ENCODE measurements at places on chromosomes 7 and 10.

GRCh38 chr10:106519376-106520030, 645.0 kb downstream of the SORCS1 start:
- DNase-seq: no peak

GRCh38 chr10:88293073-88293472, 290.0 kb downstream of the RNLS start:
- peak; percentile 18 for DNase-seq

- no peak for DNase-seq
These were observed 38.8 kb downstream of the DLG5 start for GRCh38 chr10:77887631-77888355.

DNA sequence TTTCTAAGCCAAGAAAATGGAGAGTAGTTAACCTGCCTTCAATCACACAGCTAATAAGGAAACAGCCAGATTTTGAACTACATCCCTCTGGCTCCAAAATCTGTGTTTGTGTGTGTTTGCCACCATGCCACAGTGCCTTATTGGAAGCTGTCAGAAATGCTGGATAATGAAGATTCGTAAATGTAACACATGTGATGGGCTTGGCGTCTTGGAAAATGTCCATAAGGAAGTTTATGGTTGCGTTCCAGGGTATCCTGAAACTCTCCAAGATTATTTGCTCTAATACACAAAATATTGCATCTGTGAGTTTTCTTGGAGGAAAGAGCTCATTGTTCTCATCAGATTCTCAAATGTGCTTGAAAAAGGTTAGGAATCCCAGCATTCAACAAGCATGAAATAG, 22.7 kb downstream of the MYOF start:
- no peak for DNase-seq

- DNase-seq: no peak
These were observed 143.9 kb upstream of the LSM8 start for GRCh38 chr7:118039963-118040489.

DNA sequence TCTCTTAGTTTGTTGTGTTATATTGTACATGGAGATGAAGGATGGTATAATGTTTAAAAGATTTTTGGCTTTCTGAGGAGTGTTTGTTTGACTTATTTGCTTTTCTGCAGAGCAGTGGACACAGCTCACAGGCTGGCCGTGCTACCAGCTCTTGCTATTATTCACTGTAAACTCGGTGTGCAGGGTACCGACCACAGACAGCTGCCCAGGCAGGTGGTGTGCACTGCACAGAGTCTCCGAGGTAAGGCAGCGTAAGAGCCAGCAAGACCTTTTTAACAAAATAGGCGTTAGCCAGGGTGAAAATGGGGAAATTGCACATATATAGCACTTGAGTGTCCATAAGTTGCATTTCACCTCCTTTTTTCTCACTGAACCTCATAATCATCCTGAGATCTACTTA, 438.0 kb downstream of the CNTNAP2 start:
- no peak for DNase-seq

- DNase-seq: no peak
These were observed 38.0 kb upstream of the TMEM72 start for GRCh38 chr10:44873160-44873559.

GRCh38 chr7:16244469-16244868, 176.9 kb downstream of the CRPPA start:
- no peak for DNase-seq
